ENCODE measurements at places on chromosomes 12 and 14.
A peak's percentile ranks its signal among the peaks of the same experiment; 100 is the strongest.

GRCh38 chr12:123223241-123223668 lies 9.7 kb downstream of the MPHOSPH9 start:
- no peaks in the 10 kb centered on the region for H3K27me3 ChIP-seq
- DNase-seq: no peak
- H3K36me3 ChIP-seq: no peaks in the 10 kb centered on the region
- no peak overlapping the region for H3K4me3 ChIP-seq
- H3K4me1 ChIP-seq: no peaks in the 10 kb centered on the region

DNA sequence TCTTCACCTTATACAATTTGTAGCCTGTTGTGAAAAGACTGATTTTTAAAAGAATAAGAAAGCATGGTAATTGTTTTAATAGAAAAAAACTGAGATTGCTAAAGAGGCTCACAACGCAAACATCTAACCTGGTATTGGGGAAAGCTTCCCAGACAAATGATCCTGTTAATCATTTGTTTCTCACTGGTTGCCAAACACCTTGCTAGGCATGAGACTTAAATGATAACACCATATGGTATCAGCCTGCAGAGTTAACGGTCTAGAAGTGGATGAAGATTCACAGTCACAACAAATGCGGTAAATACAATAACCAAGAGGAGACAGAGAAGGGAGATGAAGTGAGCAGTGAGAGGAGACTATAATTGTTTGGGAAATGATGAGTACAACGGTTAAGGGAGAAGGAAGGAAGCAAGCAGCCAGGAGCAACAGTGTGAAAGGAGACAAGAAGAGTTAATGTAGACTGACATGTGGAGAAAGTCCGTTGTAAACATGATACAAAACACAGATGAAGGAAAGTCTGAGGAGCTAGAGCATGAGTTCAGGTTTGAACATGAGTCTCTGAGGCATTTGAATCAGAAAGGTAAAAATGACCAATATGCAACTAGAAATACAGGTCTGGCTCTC lies 19.8 kb downstream of the GXYLT1 start:
- H3K4me3 ChIP-seq: no peak overlapping the region
- H3K27ac ChIP-seq: no peak overlapping the region
- H3K4me1 ChIP-seq: no peaks in the 10 kb centered on the region
- no peak for DNase-seq
- H3K36me3 ChIP-seq: no peaks in the 10 kb centered on the region

GRCh38 chr14:96265383-96266095 lies 9.5 kb downstream of the BDKRB1 start:
- H3K36me3 ChIP-seq: no peaks in the 10 kb centered on the region
- peaks cover 9% of the 10 kb centered on the region for H3K4me1 ChIP-seq
- no peak overlapping the region for H3K27ac ChIP-seq
- H3K27me3 ChIP-seq: no peaks in the 10 kb centered on the region
- no peak for DNase-seq

DNA sequence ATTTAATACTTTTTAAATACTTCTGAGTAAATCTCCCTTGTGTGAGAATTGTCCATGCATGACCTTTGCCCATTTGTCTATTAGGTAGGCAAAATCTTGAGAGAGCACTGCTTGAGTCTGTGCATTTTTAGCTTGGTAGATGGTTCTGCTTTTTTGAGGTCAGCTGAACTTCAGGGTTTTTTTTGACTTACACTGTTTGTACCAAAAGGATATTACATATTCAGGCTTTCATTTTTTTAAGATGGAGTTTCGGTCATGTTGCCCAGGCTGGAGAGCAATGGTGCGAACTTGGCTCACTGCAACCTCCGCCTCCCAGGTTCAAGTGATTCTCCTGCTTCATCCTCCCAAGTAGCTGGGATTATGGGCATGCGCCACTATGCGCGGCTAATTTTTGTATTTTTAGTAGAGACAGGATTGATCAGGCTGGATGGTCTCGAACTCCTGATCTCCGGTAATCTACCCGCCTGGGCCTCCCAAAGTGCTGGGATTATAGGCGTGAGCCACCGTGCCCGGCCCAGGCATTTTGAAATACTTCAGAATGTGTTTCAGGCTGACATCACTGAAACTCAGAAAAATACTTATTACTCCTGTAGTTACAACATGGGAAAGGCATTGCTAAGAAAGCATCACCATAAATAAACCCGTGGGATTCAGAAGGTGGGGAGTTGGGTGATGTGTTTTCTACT lies 11.1 kb downstream of the RASSF3 start:
- H3K27ac ChIP-seq: no peak overlapping the region
- no peak overlapping the region for H3K4me3 ChIP-seq
- peaks cover 7% of the 10 kb centered on the region for H3K4me1 ChIP-seq
- H3K36me3 ChIP-seq: no peaks in the 10 kb centered on the region
- no peaks in the 10 kb centered on the region for H3K27me3 ChIP-seq
- DNase-seq: no peak

DNA sequence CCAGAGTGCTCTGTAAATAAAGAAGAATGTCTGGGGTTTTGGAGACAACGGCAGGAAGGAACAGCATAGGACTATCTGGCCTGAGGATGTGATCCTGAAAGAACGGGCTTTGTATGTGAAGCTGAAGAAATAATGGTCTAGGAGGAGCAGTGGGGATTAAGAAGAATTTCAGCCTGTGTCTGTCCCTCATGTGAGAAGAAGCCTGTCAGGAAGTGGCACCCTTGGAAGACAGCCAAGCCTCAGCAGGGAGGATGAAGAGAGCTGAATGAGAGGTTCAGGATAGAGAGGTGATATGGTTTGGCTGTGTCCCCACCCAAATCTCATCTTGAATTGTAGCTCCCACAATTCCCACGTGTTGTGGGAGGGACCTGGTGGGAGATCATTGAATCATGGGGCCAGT lies 56.9 kb upstream of the TCL1A start:
- no peak for DNase-seq
- H3K27me3 ChIP-seq: no peaks in the 10 kb centered on the region
- H3K27ac ChIP-seq: no peak overlapping the region
- H3K36me3 ChIP-seq: no peaks in the 10 kb centered on the region
- H3K4me3 ChIP-seq: no peak overlapping the region

DNA sequence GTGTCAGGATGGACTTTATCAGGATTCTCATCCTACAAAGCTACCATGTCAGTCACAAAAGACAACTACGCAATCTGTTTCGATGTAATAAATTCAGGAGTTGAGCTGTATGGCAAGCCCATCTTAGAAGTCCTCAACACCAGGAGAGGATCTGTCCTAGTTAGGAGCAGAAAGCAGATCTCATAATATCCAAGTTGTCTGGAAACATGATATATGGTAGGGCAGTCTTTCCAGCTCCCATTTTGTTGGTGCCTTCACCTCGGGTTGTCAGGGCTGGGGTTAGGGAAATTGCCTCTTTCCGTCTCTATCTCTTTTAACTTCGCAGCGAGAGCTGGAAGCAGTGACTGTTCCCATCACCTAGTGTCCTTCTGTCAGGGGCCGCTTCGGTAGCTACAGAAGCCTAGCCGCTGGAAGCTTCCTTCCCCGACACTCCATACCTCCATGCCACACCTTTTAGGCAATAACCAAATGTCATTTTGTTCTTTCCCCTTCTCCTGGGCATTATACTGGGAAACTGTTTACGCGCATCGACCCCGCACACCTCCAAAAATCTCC lies 1.4 kb downstream of the NIN start:
- H3K27me3 ChIP-seq: peaks cover 12% of the 10 kb centered on the region
- no peaks in the 10 kb centered on the region for H3K36me3 ChIP-seq
- DNase-seq: no peak
- H3K4me1 ChIP-seq: peaks cover 15% of the 10 kb centered on the region
- H3K4me3 ChIP-seq: peak overlapping the region; percentile 91
- H3K27ac ChIP-seq: no peak overlapping the region

DNA sequence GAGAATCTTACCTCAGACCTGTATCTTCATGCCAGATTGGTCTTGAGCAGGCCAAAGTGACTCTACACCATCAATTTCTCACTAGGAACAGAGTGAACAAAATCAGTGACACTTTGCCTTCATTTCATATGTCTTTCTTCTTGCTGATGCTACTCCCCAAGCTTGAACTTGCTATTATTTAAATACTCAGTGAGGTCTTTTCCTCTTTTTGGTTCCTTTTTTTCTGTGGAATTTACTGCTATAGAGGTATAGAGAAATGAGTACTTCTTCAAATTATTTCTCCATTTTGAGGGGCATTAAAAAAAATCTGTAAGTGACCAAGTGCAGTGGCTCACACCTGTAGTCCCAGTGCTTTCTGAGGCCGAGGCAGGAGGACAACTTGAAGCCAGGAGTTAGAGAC lies at the start of gene GPR33:
Gene GPR33 (minus strand): TSS at position 154 of the 400 bp plus-strand sequence. CDS start 4,074 bp downstream, outside the sequence.
- no peaks in the 10 kb centered on the region for H3K36me3 ChIP-seq
- no peaks in the 10 kb centered on the region for H3K4me1 ChIP-seq
- H3K27ac ChIP-seq: no peak within 1 kb of the TSS
- no peaks in the 10 kb centered on the region for H3K27me3 ChIP-seq

GRCh38 chr12:60501124-60501729 lies 905.4 kb downstream of the SLC16A7 start:
- no peaks in the 10 kb centered on the region for H3K27me3 ChIP-seq
- DNase-seq: no peak
- no peak overlapping the region for H3K4me3 ChIP-seq
- no peaks in the 10 kb centered on the region for H3K36me3 ChIP-seq

DNA sequence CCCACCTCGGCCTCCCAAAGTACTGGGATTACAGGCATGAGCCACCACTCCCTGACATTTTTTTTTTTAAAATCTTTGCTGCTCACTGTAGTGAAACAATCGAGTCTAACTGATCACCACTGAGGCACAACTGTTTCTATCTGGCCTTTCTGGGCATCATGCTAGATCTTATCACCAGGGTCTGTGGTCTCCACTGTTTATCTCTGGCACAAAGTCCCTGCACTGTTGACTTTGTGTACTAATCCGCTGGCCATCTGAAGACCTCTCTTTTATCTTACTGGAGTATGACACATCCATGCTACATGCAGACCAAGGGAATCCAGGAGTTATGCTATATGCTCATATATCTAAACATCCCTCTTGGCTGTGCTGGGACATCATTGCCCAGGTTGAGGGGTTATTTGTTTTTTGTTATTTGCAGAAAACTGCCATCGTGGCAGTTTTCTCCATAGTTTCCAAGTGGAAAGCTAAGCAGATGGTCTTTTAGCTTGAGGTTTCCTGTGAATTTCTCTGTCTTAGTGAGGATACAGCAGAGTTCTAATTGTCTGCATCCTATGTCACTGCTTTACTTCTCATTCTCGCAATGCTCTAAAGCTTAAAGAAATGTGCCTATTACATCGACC lies 456.9 kb downstream of the CCER1 start:
- H3K27me3 ChIP-seq: no peaks in the 10 kb centered on the region
- H3K4me1 ChIP-seq: no peaks in the 10 kb centered on the region
- DNase-seq: no peak
- no peak overlapping the region for H3K27ac ChIP-seq
- no peak overlapping the region for H3K4me3 ChIP-seq
- no peaks in the 10 kb centered on the region for H3K36me3 ChIP-seq

DNA sequence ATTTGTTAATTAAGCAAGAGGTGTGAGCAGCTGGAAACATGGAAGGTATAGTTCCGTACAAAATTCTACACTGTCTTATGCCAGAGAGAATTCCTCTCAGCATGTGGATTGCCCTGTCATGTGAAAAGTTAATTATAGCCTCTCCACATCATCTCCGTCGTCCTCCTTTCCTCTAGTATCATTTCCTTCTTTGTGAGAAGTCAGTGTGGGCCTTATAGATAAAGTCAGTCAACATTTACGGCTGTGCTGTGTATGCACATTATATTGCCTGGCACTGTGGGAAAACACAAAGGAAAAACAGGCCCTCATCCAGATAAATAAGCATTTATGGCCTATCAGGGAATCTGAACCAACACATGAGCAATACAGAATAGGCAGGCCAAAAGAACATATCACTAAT lies 236.6 kb downstream of the SEC23A start:
- no peaks in the 10 kb centered on the region for H3K36me3 ChIP-seq
- H3K4me3 ChIP-seq: no peak overlapping the region
- no peak for DNase-seq
- H3K27ac ChIP-seq: no peak overlapping the region
- no peaks in the 10 kb centered on the region for H3K27me3 ChIP-seq

- no peak overlapping the region for H3K4me3 ChIP-seq
- no peak overlapping the region for H3K27ac ChIP-seq
- no peak for DNase-seq
- no peaks in the 10 kb centered on the region for H3K27me3 ChIP-seq
- H3K36me3 ChIP-seq: no peaks in the 10 kb centered on the region
- H3K4me1 ChIP-seq: peaks cover 4% of the 10 kb centered on the region
Measured at GRCh38 chr14:29788093-29788492, 139.6 kb downstream of the PRKD1 start.

GRCh38 chr12:16626991-16627390 lies 21.0 kb upstream of the LMO3 start:
- no peak for DNase-seq
- no peak overlapping the region for H3K4me3 ChIP-seq
- no peaks in the 10 kb centered on the region for H3K27me3 ChIP-seq
- H3K36me3 ChIP-seq: no peaks in the 10 kb centered on the region
- H3K27ac ChIP-seq: no peak overlapping the region

GRCh38 chr12:62849398-62849797 lies 85.6 kb downstream of the PPM1H start:
- no peak overlapping the region for H3K4me3 ChIP-seq
- H3K27ac ChIP-seq: no peak overlapping the region
- peaks cover 12% of the 10 kb centered on the region for H3K4me1 ChIP-seq
- DNase-seq: no peak
- H3K36me3 ChIP-seq: no peaks in the 10 kb centered on the region

DNA sequence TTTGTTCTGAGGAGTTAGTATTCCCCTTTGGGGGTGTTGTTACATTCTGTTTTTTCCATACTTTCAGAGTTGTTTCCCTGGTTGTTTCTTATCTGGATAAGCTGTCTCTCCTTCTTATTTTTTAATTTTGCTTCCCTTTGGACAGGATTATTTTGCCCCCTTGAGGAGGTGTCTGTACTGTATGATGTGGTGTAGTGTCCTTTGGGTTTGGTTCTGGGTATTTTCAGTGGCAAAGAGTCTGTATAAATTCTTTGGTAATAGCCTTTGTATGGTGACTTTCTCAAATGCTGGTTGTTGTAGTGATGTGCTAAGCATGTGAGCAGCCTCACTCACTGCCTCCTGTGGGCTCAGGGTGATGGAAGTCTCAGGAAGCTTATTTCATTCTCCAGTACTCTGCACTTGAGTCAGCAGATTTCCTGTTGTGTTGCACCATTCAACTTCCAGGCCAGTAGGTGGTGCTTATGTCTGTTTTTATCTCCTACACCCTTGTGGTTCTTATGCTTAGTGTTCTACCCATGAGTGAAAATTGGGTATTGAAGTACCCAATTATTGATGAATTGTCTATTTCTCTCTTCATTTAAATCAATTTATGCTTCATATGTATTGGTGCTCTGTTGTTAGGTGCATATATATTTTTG lies 103.3 kb upstream of the PMCH start:
- no peaks in the 10 kb centered on the region for H3K27me3 ChIP-seq
- H3K27ac ChIP-seq: no peak overlapping the region
- no peaks in the 10 kb centered on the region for H3K36me3 ChIP-seq
- H3K4me3 ChIP-seq: no peak overlapping the region

DNA sequence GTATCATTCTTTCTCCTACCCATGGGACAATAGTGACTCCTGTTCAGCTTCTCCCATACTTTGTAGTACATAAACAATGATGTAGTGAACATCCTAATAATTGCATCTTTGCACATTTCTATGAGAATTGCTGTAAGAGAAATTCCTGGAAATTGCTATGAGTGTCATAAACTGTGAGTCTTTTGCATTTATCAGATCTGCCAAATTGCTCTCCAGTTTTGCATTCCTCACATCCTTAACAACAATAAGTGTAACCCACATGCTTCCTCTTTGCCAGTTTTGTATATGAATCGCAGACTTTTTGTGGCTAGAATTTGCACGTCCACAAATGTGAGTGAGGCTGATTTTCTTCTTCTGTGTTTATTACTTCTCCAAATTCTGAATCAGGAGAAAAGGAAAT lies 124.0 kb upstream of the TBX5 start:
- H3K4me3 ChIP-seq: no peak overlapping the region
- no peak for DNase-seq
- H3K27ac ChIP-seq: no peak overlapping the region
- H3K36me3 ChIP-seq: no peaks in the 10 kb centered on the region
